ENCODE measurements at places on chromosomes 1 and 21.

GRCh38 chr1:35264871-35265270 is 3.6 kb upstream of the ZMYM4 start:
- DNase-seq = peak; percentile 37

DNA sequence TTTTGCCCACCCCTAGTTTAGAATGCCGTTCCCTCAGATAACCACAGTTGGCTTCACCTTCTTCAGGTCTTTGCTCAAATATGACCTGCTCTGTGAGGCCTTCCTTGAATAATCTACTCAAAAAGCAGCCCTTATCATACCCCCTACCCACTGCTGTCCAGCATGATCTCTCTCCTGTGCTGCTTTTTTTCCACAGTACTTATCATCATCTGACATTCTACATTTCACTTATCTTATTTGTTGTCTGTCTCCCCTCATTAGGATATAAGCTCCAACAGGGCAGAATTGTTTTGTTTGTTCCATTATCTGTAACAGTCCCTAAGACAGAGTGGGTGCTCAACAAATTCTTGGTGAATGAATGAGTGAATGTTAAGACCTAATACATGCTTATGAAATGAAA is 18.1 kb downstream of the USP24 start:
- no peak for DNase-seq

DNA sequence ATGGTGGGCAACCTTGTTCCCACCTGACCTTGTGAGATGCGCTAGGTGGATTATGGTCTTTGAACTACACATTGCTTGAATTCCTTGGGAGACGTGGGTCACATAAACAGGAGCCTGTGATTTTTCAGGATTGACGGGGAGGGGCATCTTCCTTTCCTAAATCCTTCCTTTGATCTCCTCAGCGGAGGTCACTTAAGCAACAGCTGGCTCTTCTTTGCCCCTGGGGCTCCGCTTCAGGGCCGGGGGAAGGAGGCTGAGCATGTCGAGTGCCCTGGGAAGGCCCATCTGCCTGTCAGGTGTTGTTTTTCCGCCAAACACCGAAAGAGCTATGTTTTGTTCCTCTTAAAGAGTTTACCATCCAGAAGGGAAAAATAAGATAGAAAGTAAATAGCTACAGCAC is 40.6 kb downstream of the KIF26B start:
- DNase-seq = no peak

- DNase-seq = no peak
These were observed 33.8 kb upstream of the IL20 start for GRCh38 chr1:206831650-206832049.

GRCh38 chr1:50417946-50418599 is 5.2 kb downstream of the DMRTA2 start:
- no peak for DNase-seq

DNA sequence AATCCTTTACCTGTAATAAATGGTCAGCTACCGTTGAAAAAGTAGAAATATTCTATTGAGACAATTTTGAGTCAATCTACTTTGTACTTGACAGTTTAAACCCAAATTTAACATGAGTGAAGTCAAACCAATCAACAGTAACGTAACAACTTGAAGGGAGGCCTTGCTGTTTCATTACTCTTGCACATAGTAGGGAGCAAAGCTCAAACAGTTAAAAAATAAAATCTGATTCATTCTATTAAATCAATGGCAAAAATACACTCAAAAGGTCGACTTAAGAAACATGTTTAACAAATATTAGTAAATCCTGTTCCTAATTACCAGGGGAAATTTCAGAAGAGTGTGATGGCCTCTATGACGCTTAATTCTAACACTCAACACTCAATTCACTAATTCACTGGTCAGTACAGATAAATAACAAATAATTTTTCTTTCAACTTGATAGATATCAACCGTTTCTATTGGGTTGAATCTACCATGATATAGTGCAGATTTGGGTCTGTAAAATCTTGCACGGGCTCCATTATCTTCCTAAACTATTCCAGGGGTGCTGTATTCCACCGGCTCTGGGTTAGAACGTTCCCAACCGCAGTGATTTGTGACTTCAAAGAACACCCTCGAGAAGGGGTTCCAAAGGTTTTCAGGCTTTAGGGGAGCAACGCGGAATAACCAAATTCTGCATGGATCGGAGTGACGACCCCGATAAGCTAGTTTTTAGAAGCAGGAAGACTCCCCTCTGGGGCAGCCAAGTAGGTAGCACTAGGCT is 1.4 kb downstream of the TARBP1 start:
- no peak for DNase-seq

- DNase-seq = no peak
These were observed 1.9 kb downstream of the CYP2J2 start for GRCh38 chr1:59924653-59925052.

DNA sequence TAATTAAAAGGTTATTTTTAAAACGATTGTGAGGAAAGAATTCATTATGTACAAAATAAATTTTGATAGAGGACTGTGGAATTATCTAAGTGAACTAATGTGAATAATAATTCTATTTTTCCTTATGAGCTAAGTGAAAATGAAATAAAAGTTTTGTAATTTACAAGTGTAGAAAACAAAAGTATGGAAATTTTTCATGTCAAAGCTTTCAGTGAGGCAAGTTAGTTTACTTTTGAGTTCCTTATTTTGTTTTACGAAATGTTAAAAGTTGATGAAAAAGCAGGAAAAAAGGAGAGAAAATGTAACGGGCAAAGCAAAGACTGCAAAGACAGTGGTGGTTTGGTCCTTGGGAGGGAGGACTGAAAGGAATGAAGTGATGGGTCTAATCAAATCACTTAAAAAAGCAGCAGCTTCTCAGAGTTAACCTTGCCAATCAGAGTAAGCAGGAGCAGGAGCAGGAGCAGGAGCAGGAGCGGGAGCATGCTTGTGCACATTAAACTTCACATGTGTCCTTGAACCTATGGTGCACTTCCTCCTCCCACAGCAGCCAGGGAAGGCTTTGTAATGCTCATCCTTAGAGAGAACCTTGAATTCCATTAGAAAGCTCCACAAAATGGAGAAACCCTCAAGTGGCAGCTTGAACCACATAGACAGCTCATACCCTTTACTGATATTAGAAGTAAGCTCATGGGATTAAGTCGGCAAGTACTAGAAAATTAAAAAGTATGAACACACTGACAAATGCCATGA is 133.4 kb downstream of the LHX4 start:
- no peak for DNase-seq

- no peak for DNase-seq
These were observed 260.5 kb downstream of the MATN1 start for GRCh38 chr1:30462826-30463425.

GRCh38 chr1:20376880-20377494 is 86.3 kb downstream of the VWA5B1 start:
- peak; percentile 62 for DNase-seq

GRCh38 chr1:55420026-55420425 is 204.9 kb upstream of the USP24 start:
- DNase-seq = no peak

DNA sequence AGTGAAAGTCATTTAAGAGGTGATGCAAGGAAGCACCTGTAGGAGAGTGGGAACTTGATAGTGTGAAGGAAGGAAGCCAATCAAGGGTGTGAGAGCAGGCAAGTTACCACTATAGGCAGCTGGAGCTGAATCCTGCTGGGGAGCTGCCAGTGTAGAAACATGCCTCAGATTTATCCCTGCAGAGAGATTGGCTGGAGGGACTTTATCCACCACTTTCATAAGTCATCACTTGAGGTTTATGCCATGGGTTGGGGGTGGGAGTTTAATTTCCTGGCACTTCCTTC is 443.6 kb downstream of the PLPP3 start:
- DNase-seq = no peak

DNA sequence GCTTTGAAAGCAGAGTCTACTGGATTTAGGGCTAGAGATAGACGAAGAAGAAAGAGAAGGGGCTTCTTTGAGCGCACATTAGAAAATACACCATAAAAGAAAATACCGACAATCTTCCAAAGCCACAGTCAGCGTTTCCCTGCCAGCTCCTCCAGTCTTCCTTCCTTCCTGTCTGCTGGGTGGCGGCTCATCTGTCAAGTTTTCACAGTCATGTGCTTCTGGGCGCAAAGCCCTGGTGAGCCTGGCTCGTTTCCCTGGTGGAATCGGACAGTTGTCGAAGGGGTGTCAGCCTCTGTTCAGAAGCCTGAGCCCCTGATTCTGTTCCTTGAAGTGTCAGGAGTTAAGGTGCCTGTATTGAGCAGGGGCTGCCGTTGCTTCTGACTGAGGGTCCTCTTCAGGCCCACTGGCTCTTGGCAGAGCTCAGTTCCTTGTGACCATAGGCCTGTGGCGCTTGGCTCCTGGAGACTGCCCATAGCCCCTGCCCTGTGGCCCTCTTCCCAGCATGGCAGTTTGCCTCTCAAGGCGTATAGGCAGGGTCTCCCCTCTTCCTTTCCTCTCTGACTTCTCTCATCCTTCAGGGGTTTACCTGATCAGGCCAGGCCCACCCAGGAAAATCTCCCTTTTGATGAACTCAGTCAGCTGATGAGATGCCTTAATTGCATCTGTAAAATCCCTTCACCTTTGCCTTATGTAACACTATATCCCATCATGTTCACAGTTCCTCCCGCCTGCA is 58.6 kb downstream of the ADARB1 start:
- no peak for DNase-seq

DNA sequence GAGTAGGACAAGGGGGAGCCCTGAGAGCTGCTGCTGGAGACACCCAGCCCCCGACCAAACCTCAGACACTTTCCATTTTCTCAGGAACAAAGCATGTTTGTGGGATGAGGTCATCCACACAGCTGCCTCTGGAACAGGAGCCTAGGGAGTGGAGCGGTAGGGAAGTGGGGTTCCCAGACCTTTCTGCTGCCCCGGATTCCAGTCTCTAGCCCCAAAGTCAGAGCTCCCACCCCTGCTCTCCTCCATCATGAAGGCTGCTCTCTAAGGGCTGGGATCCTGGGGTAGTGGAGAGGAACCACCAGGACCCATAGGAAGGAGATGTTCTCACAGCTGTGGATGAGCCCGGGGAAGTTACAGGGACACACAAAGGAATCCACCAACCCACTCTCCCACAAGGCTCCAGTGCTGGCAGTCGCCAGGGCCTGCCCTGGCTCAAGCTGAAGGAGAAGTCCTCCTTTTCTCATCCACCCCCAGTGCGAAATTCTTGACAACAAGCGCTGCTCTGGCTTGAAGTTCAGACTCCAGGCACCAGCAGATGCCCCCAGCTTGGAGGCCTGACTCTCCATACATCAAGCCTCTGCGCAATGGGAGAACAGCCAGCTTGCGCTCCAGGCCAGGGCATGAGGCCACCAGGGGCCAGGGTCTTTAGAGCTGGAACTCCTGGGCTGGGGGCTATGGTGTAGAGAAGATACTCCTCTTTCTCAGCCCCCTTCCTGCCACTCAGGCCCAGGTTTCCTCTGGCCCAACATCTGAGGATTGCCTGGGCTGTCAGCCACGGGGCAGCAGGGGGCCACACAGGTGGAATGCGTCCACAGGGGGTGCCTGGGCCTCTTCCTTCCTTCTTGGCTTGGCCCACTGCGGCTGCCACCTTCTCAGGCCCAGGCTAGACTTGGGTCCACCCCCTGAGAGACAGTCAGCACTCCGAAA is 4.5 kb downstream of the FHL3 start:
- DNase-seq = no peak

- no peak for DNase-seq
These were observed 62.5 kb downstream of the TAS1R2 start for GRCh38 chr1:18796950-18797349.

DNA sequence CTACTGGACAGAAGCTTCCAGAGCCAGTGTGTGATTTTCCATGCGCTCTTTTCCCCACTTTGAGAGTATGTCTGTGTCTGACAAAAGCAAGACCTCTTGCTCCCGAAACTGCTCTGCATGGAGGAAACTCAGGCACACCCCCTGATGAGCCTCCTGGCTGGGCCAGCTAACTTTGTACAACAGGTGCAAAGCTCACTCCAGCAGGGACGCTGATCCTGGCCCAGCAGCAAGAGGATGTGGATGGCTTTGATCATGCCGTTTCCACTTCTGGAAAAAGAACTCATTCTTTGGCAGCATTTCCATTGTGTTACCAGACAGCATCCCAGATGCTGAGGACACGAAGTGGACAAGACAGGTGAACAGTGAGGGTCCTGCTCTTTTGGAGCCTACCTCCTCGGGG is 103.1 kb downstream of the TLR5 start:
- DNase-seq = no peak

DNA sequence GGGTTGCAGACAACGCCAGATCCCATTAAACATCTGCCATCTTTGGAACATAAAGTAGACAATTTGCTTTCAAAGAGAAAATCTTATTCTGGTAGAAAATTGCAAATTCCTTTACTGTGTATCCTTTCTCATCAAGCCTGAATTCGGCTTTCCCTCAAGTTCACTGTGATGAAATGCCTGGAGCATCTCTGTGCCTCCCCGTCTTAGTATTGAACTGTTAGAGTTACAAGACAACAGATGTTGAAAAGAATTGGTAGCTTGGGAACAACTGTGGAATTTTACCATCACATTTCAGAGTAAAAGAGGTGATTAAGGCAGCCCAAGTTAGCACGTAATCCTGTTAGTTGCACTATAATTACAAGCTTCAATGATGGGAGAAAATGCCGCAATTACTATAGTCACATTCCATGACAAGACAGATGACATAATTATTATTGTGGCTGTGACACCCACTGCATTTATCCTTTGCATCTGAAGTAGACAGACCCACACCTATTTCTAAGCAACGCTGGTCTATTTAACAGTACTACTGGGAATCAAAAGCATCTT is 54.4 kb upstream of the B3GALNT2 start:
- no peak for DNase-seq

Data from HT-29 (cell line).